ENCODE measurements at places on chromosomes 16 and 17. TPM values are rescaled to one million over a fixed set of nuclear protein-coding genes. Genes with fewer than 3 reads are reported as not detected.

Gene TMEM98
- total RNA-seq = 7.3 TPM

Gene CD300E
- 0.12 TPM for total RNA-seq

Gene HOXB6
- total RNA-seq = 0.28 TPM

Gene PRAC1
- not detected for total RNA-seq

Gene CDT1
- 21.6 TPM for total RNA-seq

Gene POLG2
- 4.7 TPM for total RNA-seq

Gene HSDL1
- total RNA-seq = 8.6 TPM

Gene SLC38A10
- total RNA-seq = 24.6 TPM

Gene PMFBP1
- 2.0 TPM for total RNA-seq

Gene OSGIN1
- 5.6 TPM for total RNA-seq

Gene NPTX1
- not detected for total RNA-seq

Gene GPR179
- not detected for total RNA-seq

Gene PITPNM3
- 20.1 TPM for total RNA-seq

Gene KRT35
- total RNA-seq = not detected

Gene INCA1
- not detected for total RNA-seq

Gene SPIRE2
- total RNA-seq = 3.9 TPM

Gene ACSM5
- total RNA-seq = 0.12 TPM

Gene TBX2
- total RNA-seq = 1.6 TPM

Gene HASPIN
- 3.4 TPM for total RNA-seq

Gene ASPHD1
- total RNA-seq = 1.00 TPM

Gene HBA1
- 7.9 TPM for total RNA-seq

Gene SGCA
- 0.64 TPM for total RNA-seq

Gene BAIAP3
- 2.0 TPM for total RNA-seq

Gene DNAAF8
- total RNA-seq = 0.28 TPM

Gene SCGB1C2
- not detected for total RNA-seq

Gene CDH3
- total RNA-seq = 94.1 TPM

Gene SEPTIN1
- 2.4 TPM for total RNA-seq

Gene NAGS
- total RNA-seq = 2.4 TPM

Gene CIBAR2
- not detected for total RNA-seq

Gene UNC13D
- 26.0 TPM for total RNA-seq

Gene TMEM238L
- total RNA-seq = 2.3 TPM

Gene CPNE7
- 1.0 TPM for total RNA-seq

All from esophagus mucosa (tissue), 1 donor.